ENCODE measurements at places on chromosomes 12 and 14.
A peak's percentile ranks its signal among the peaks of the same experiment; 100 is the strongest.

GRCh38 chr14:103496776-103497175 lies 25.9 kb downstream of the CKB start:
- DNase-seq, result no peak

GRCh38 chr12:75526655-75527511 lies 15.5 kb upstream of the KRR1 start:
- DNase-seq, result no peak

DNA sequence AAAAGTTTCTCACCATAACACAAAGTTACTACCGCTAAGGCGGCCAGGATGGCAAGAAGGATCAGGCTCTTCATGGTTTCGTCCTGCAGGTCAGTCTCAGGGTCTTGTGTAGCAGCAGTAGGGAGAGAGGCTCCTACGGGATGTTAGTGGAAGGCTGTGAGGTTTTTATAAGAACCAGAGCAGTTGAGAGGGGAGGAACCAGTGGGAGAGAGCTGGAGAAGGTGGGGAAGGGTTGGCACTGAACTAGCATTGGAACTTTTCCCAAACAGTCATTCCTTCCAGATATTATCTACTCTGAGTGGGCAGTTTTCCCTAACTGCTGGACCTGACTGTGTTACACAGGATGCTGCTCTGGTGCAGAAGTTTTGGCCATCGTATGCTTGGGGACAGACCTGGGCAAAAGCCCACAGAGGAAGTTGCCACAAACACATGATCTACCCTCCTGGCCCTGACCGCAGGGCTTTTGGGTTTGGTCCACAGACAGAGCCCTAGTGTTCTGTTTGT lies at the start of gene MGP:
Gene MGP (minus strand): TSS at position 137 of the 504 bp plus-strand sequence. CDS start 63 bp downstream, at position 74.
- DNase-seq, result peak; percentile 67

GRCh38 chr12:122610911-122611310 lies 83.9 kb downstream of the KNTC1 start:
- no peak for DNase-seq

GRCh38 chr12:13103391-13104033 lies at the start of gene GSG1:
GSG1 (minus strand) TSS chr12:13103667; CDS start chr12:13103512, 155 bp downstream.
- no peak for DNase-seq

DNA sequence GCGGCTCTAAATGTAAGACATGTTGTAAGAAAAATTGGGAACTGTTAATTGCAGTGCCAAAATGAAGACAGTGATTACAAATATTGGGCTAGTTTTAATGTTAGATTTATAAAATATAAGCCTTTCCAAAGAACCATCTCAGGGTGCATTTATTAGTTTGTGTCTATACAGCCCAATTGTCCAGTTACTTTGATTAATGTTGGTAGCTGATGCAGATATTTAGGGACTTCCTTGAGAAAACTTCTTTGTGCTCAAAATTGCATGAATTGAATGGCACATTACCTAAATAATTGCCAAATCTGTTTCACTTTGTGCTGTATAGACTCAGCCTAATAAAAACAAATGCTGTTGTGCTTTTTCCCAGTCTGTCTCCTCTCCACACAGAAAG lies 83.7 kb downstream of the DAD1 start:
- DNase-seq, result no peak

DNA sequence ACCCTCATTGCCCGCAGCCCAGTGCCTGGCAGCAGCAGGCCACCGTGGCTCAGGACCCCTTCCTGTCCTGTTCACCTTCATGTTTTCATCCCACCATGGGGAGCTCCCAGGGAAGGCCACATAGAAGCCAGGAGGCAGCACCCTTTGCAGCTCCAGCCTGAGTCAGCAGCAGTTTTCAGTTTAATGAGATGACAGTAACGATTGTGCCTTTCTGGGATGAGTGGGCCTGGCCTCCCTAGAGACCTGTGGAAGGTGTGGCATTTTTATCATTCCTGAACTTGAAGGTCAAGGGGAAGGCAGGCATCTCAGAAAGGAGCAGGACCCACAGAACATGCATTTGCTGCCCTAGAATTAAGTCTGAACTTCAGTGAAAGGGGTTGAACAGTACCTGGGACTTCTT lies 532.8 kb downstream of the FUT8 start:
- no peak for DNase-seq

- no peak for DNase-seq
These were observed 189.4 kb downstream of the ADGRD1 start for GRCh38 chr12:131142891-131143657.

DNA sequence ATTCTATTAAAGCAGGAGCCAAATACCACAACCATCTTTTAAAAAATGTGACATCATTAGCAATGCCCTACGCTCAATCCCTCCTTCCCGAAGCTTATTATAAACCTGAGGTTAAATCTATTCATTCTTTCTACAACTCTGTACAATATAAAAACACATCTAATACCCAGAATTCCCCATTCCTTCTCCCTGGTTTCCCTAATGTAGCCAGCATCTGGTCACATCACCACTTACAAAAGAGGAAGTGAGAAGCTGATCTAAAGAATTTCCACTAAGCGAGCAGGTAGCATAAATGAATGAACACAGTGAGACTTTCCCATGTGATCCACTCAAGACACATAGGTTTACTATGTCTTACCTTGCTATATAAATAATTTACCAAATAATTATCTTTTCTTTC lies 90.4 kb downstream of the LRP6 start:
- DNase-seq, result no peak

- no peak for DNase-seq
These were observed 13.1 kb downstream of the KRT5 start for GRCh38 chr12:52506858-52507715.

DNA sequence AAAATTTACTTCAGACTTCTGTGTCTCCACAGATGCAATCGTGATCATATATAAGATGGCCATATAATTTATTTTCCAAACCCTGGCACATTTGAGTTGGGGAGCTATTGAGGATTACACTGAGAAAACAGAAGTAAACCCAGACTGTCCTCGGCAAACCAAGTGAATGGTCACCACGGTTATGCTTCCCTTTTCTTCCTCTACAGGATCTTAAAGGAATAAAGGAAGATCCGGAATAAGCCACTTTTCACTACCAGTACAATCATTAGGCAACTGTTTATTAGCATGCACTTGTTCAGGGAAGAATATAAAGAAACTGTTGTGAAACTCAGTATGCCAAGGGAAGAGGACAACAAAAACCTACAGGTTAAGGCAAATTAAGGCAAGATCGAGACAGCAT lies 27.6 kb downstream of the SBNO1 start:
- DNase-seq, result no peak

DNA sequence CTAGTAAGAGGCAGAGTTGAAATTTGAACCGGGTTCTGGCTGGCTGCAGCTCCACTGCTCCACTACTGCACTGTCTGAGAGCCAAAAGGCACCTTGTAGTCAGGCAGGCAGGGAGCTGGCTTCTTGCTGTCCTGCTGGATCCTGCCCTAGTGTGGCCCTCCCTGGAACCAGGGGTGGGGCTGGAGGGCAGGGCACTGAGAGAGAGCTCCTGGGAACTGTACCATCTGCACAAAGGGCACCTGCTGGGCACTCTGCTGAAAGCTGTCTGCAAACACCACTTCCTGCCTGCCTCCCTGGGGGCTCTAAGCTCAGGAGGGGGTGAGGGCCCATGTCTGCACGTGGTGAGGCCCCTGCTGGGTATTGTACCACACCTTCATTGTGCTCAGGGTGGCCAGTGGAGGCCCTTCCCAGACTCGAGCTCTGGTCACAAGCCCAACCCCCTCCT lies 19.0 kb upstream of the TCL1B start:
- no peak for DNase-seq

GRCh38 chr14:87994974-87995373 lies 2.0 kb upstream of the GALC start:
- DNase-seq, result no peak

- DNase-seq, result peak; percentile 64
These were observed 117.2 kb downstream of the GRIN2B start for GRCh38 chr12:13864081-13864673.

GRCh38 chr12:75959060-75959459 lies 72.5 kb downstream of the PHLDA1 start:
- DNase-seq, result no peak

GRCh38 chr12:1878695-1879094 lies 39.8 kb downstream of the CACNA2D4 start:
- no peak for DNase-seq

DNA sequence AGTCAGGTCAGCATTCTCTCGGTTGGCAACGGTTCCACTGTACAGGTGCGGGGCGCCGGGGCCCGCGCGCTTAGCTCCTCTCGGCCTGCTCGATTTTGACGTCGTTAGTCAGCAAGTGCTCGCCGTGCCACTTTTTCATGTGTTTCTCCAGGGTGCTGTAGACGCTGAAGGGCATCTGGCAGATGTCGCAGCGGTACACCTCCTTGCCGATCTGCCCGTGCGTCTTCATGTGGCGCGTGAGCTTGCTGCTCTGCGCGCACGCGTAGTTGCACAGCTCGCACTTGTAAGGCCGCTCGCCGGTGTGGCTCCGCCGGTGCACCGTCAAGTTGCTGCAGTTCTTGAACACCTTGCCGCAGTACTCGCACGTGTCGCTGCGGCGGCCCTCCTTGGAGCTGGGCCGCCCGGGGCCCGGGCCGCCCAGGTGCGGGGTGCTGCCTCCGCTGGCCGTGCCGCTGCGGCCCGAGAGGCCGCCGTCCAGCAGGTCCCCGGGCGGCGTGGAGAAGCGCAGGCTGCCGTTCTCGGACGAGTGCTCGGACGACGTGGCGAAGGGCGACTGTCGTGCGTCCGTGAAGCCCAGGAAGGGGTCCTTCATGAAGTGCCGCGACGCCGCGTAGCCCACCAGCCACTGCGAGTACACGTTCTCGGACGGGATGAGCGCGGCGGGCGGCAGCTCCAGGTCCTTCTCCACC lies 97.8 kb downstream of the BCL11B start:
- DNase-seq, result no peak

DNA sequence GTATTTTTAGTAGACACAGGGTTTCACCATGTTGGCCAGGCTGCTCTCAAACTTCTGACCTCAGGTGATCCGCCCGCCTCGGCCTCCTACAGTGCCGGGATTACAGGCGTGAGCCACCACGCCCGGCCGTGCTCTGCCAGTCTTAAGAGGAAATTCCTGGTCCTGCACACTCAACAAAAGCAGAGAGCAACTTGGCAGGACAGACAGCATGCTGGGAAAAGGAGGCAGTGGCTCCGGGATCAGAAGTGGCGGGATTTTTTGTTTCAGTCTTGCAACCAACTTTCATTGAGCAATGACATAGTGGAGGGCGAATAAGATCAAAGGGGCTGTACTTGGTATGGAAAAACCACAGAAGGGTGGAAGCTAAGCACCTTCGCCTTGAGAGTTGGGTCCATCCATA lies 2.1 kb downstream of the CKAP4 start:
- DNase-seq, result peak; percentile 65

DNA sequence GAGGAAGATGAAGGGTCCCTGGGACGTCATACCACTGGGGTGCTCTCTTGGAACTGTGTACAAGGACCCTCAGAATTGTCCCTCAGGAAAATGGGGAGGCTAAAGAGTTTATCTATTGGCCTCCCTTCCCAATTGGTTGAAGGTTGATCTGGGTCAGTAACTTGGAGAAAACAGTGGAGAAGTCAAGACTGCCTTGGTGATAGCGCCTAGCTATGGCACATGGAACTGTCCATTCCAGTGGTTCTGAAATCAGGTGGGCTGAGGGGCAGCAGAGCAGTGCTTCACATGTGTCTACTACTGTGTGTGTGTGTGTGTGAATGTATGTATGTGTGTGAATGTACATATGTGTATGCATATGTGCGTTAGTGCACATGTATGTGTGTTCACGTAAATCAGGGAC lies 316.1 kb downstream of the AACS start:
- no peak for DNase-seq

GRCh38 chr14:52026901-52027300 lies 37.6 kb downstream of the RTRAF start:
- DNase-seq, result no peak

DNA sequence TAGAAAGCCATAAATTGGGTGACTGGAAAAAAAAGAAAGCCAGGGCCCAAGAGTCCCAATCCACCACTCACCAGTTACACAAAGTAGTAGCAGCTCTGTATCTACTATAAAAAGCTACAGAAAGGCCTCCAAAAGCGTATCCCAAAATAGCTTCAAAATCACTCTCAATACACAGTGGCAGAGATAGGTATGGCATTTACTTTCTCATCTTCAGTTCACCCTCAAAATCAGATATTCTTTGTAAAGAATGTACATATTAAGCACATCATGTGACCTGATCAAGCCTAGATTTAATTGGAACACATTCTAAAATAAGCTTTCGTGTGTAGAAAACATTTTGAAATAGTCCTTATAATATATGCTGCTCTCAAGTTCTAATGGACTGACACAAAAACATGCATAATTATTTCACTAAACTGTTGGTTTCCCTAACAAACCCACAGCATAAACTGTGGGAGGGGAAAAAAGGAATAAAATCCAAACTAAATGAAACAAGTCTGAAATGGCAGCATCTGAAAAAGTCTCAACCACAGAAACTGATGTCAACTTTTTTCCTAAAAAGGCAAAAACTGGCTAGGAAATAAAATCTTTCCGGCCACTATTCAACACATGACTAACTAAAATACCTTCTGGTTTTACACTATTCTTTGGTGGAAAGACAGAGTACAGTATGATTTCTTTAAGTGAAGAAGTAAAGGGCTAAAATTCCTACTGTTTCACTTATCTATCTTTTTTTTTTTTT lies 25.9 kb downstream of the UBE2N start:
- no peak for DNase-seq

DNA sequence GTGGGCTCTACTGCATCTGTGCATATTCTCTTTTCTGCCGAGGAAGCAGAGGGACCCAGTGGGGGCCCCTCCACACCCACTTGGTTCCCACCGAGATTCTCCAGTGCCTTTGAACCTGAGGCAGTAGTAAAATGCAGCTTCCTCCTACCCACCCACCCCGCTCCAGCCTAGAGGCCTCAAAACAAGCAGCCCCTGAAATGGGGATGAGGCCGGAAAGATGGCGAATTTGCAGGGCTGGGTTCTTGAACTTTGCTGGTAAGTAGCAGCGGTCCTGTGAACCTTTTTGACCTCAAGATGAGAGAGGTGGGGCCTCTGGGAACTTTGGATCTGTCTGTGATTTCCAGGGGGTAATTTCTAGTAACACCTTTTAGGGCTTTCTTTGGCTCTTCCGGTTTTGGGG lies 15.4 kb downstream of the PLEKHG3 start:
- no peak for DNase-seq

- no peak for DNase-seq
These were observed 7.9 kb upstream of the HCAR1 start for GRCh38 chr12:122738571-122738970.

DNA sequence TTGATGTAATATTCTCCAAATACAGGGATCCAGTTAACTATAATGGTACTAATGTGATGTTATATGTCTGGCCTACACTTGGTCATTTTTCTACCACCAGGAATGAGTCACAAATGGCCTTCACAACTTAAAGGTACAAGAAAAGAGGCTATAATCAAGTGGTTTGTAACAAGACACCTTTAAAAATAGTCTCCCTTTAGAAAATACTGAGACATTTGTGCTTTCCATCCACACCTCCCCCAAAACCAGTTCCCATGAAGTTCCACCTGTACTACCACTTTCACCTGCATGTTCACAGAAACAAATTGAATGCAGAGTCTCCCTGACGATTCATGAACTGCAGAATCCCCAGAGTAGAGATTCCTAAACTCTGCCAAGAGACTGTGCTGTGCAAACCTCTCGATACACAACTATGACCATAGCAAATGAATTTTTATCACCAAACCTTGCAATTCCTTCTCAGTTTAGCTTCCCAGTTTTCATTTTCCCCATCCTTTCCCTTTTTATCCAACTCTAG lies 6.0 kb downstream of the BTG1 start:
- no peak for DNase-seq

- DNase-seq, result no peak
These were observed 141.8 kb downstream of the VRK1 start for GRCh38 chr14:96938946-96939345.

Data from psoas muscle (tissue), 8 donors.